Thoracic aorta endothelial cell (primary cell): ENCODE measurements at places on chromosomes 7 and 10. TPM values are rescaled to one million over a fixed set of nuclear protein-coding genes. Genes with fewer than 3 reads are reported as not detected.

CAV1 gene
- 1,517 and 1,602 TPM in 2 replicates for total RNA-seq

PPP1R9A gene
- 4.1 and 6.9 TPM in 2 replicates for total RNA-seq

ATP5MK gene
- total RNA-seq = 285 and 339 TPM in 2 replicates

SPDYE2B gene
- not detected in 2 replicates for total RNA-seq

AQP1 gene
- total RNA-seq = 1.7 and 4.9 TPM in 2 replicates

SEMA3D gene
- 0.22 and 1.2 TPM in 2 replicates for total RNA-seq

CAMK2G gene
- total RNA-seq = 31.8 and 33.1 TPM in 2 replicates

CREB5 gene
- 5.9 and 6.9 TPM in 2 replicates for total RNA-seq

SLC25A40 gene
- 20.5 and 35.1 TPM in 2 replicates for total RNA-seq

SYT15 gene
- total RNA-seq = 0.13 and 0.14 TPM in 2 replicates

ZC3HAV1 gene
- 63.7 and 65.6 TPM in 2 replicates for total RNA-seq

PTPRN2 gene
- total RNA-seq = 0.66 and 1.3 TPM in 2 replicates

SFR1 gene
- total RNA-seq = 18.0 and 19.5 TPM in 2 replicates
